ENCODE measurements at places on chromosomes 13 and 19. TPM values are rescaled to one million over a fixed set of nuclear protein-coding genes. Genes with fewer than 3 reads are reported as not detected.

GRCh38 chr13:99196466-99197116, 4.1 kb upstream of the UBAC2 start:
- no peak for DNase-seq

DNA sequence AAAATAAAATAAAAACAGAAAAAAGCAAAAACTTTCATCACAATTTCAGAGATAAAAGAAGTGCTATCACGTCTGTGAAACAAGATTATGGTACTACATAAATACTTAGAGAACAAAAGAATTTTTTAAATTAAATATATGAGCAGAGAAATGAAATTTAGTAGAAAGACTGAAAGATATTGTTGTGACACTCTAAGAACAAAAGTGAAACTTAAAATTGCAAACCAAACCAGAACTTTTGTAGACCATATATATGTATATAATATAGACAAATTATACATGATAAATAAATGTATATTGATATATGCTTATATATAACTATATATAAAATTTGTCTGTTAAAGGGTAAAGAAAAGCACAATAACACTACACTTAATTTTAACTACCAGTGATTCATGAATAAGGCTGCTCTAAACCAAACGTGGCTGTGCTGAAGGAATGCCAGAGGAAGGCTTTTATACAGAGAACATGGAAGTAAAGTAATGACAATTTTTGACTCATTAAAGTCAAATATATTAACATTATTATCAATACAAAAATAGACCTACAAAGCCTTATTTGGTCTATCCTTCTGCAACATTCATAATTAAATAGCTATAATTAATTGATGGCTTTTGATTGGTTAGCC, 1516.7 kb upstream of the PCDH20 start:
- no peak for DNase-seq

GRCh38 chr13:102651892-102652291, 43.0 kb downstream of the METTL21C start:
- no peak for DNase-seq

DNA sequence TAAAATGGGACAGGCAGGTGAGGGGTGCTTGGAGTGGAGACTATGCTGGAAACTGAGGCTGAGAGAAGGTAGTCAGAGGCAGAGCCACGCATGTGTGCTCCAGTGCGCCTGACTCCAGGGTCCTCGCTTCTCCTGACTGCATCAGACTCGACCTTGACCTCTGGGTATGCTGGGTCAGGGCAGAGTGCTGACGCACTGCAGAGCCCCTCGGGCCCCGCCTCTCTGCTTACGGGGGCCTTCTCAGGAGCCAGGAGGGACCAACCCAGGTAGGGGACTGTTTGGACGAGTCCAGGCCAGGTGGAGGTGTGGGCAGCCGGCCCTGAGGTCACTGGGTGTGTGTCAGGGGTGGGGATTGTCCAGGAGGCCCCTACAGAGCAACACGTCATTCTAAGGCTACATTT, 22.9 kb upstream of the SLC7A10 start:
- no peak for DNase-seq

GRCh38 chr13:107295416-107296140, 727.6 kb upstream of the ARGLU1 start:
- DNase-seq = no peak

- DNase-seq = no peak
Measured at GRCh38 chr19:5271145-5271544, 69.5 kb downstream of the PTPRS start.

DNA sequence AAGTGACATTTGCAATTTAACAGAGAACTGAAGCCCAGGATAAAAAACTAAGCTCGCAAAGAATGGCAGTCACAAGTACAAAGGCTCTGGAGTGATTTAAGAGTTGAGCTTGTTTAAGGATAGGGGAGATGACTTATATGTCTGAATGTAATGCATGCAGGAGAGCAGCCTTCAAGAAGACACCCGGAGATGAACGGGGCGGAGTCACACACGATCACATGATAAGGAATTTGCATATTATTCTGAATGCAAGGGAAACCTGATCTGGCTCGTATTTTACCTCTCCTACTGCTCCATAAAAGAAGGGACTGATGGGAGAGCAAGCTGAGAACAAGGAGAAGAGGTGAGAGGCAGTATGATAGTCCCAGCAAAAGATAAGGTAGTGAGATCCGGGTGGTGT, 12.9 kb downstream of the TBC1D4 start:
- no peak for DNase-seq

DNA sequence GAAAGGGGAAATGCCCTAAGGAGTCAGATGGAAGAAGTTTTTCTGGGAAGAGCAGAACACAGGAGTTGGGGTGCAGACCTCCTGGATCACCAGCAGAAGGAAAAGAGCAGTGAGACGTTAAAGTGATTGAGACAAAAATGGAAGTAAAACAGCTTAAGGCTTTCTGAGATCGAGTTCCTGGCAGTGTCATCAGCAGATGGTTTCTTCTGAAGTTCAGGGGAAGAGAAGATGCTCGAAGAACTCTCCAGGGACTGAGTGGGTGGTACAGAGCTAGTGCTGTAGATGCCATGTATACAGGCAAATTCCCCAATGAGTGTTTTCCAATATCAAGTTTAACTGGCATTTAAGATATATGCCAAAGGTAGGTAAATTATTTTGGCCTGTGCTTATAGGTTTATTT, 272.2 kb upstream of the KLF12 start:
- DNase-seq = no peak

- peak; percentile 28 for DNase-seq
Measured at GRCh38 chr19:9308091-9308770, 1.4 kb downstream of the ZNF699 start.

DNA sequence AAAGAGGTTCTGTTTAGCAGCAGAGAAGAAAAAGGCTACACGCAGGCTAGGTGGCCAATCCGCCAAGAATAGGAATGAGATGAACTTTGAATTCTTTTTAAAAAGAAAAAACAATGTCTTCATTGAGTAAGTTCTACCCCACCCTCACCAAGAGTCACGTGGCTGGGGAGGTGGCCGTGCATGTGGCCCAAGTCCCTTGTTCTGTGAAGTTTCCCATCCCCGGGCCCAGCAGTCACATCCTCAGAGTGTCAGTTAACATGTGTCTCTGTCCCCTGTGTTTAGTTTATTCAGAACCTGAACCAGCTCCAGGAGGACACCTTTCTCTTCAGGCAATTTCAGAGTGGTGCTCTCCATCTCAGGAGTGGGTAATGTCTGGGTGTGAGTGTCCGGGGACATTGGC, 57.1 kb upstream of the MCF2L start:
- DNase-seq = no peak

GRCh38 chr19:30096596-30097370, 154.7 kb downstream of the URI1 start:
- DNase-seq = no peak

The GNG8 gene
- not detected for total RNA-seq

The CGB3 gene
- total RNA-seq = 3.6 TPM

The RASIP1 gene
- 0.26 TPM for total RNA-seq

The MEIOSIN gene
- total RNA-seq = not detected

The VAV1 gene
- not detected for total RNA-seq

The ZNF208 gene
- total RNA-seq = 0.05 TPM

Measured in astrocyte (in vitro differentiated cells and primary cell).